ENCODE measurements at places on chromosomes 3 and 15.

DNA sequence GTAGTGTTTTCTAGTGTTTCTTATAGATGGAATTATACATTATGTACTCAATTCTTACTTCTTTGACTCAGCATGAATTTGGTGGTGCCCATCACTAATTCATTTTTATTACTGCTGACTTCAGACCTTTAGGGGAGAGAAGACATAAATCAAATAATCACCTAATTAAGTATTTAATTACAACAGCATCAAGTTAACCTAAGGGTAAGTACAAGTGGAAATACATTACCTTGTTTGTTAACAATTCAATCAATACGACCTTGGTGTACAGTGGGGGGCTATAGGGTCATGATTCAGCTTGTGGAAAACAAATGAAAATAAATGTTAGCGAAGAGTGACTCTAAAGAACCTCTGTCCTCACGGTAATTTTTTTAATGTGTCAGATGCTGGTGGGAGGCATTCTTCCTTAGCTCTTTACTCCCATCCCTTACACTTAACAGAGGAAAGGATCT lies 538 bp upstream of the CAPN7 start:
- no peak for DNase-seq

GRCh38 chr3:136042608-136043221 lies 77.2 kb downstream of the PPP2R3A start:
- DNase-seq = peak; percentile 52

DNA sequence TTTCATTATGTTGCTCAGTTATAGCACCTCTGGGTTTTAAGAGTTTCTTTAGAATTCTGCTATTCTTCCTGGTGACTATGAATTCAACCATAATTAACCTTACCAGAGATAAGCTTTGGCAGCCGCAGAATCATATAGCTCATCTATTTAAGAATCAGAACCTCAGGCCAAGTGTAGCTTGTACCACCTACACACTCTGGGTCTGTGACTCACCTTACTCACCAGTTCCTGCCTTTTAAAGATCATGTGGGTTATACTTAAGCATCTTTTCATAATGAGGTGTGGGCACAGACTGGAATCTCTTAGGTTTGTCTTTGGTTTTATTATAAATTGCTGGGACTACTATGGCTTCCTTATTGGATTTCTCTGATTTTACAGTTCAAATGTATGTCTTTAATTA lies 21.9 kb downstream of the CDV3 start:
- DNase-seq = no peak

GRCh38 chr3:39721076-39721475 lies 88.3 kb upstream of the MYRIP start:
- DNase-seq = no peak

DNA sequence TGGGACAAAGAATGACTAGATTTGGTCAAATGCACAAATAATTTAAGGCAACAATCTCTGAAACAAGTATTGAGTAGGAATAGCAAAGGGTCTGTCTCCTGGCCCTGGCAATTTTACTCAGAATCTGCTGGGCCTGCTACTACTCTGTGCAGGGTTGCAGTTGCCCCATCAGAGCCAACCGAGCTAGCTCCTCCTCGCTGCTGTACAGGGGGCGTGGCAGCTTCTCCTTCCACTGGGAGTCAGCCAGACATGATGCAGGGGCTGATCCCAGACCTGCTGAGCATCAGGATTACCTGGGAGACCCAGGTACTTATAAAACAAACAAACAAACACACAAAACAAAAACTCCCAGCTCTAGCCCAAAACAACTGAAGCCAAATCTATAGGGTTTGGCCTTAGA lies 30.5 kb upstream of the PXYLP1 start:
- no peak for DNase-seq

DNA sequence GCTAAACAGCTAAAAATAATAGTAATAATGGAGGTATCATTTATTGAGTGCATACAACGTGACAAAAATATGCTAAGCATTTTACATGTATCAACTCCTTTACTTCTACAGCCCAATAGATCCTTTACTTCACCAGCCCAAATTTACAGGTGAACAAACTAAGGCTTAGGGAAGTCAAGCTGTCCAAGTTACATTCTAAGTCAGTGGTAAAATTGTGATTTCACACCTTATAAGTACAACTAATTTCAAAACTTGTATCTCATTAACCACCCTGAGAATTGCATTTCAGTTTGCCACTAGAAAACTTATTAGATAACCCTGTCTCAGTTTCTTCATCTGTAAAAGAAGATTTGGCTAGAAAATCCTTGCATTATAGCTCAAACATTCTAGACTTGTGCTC lies 10.7 kb downstream of the SLC33A1 start:
- no peak for DNase-seq

- DNase-seq = peak; percentile 54
Measured at GRCh38 chr15:77634266-77634962, 1.7 kb upstream of the LINGO1 start.

GRCh38 chr3:195119461-195120266 lies 151.3 kb downstream of the XXYLT1 start:
- DNase-seq = no peak

DNA sequence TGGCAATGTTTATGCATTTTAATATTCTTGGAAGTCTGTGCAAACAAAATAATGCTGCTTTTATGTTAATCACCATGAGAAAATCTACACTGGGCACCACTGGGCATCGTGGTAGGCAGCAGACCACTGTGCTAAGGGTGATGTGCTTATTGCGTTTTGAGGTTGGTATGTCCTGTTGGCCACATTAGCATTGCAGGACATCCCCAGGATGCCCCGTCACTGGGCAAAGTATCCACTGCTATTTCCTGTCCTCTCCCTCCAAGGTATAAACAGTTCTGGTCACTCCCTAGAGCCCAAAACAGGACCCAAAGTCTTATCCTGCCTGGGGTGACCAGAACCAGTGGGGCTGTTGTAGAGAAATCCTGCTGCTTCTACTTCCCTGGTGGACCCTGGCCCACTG lies 284.2 kb upstream of the ROPN1 start:
- no peak for DNase-seq

GRCh38 chr3:127650236-127650635 lies 21.3 kb downstream of the PODXL2 start:
- no peak for DNase-seq

DNA sequence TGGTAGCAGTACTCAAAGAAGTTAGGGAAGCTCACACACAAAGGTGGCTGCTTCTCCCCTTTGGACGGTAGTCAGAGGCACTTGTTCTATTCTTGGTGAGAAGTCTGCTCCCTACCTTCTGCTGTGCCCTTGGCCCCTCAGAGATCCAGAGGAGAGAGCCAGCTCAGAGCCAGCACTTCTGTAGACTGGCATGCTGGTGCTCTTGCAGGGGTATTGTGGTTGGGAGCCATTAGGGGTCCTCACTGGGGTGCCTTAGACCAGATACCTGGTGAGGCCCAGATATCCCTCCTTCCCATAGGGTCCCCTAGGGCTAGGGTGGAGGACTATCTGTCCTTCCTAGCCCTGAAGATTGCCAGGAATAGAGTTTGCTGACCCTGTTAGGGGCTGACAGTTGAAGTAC lies 140.6 kb downstream of the EEFSEC start:
- DNase-seq = no peak

- no peak for DNase-seq
Measured at GRCh38 chr15:52717924-52718323, 38.7 kb upstream of the ATOSA start.

- no peak for DNase-seq
Measured at GRCh38 chr15:72319360-72319984, 485 bp downstream of the CELF6 start.

DNA sequence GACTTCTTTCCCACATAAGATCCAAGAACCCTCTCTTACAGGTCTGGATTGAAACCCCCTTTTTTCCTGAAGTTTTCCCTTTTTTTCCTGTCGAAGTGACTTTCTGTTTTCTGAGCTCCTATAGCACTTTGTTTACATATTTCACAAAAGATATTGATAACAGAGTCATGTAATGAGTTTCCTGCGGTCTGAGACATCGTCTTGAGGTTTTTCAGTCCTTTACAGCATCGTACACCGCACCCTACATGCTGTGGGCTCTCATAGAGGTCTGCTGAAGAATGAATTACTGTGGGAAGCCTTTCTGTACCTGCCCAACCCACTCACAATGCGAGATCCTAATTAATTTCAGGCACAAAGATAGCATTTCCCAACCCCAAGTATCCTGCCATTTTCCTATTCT lies 53.1 kb downstream of the MCF2L2 start:
- no peak for DNase-seq

- DNase-seq = no peak
Measured at GRCh38 chr3:57675530-57675929, 17.3 kb downstream of the DENND6A start.

DNA sequence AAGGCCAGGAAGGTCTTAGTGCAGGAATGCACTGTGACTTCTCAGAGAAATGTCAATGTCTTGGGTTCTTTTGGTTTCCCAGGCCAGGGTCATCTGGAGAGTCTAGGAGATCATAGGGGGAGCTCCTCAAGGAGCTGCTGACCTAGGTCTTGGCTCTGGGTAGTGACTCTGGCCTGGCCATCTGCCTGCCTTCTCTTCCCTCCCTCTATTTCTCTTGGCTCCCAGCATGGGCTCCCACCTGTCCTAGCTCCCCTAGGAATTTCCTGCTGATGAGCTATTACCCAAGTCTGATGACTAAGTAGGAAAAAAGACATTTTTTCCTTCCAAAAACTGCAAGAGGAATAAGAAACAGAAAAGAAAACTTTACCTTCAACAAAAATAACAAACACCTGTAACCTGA lies 57.4 kb downstream of the BSN start:
- DNase-seq = no peak

Measured in OCI-LY7 (cell line).